ENCODE measurements at places on chromosomes 2 and 18. TPM values are rescaled to one million over a fixed set of nuclear protein-coding genes. Genes with fewer than 3 reads are reported as not detected.

DNA sequence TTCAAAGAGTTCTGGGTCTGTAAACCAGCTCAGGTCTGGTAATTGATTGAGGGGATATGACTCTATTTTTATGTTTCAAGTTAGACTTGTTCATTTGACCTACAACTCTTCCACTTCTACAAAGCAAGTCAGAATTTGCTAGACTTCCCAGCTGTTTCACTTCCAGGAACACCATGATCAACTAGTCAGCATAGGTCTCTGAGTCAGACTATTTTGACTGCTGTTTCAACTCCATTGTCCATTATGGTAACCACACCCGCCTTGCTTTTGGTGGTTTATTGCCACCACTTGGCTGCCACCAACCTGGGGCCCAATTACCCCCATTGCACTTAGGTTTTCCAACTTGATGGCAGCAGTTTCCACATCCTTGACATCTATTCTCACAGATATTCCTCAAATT lies 116.6 kb downstream of the LAMA3 start:
- H3K4me3 ChIP-seq, result no peak overlapping the region
- no peak for DNase-seq
- no peaks in the 10 kb centered on the region for H3K36me3 ChIP-seq
- H3K4me1 ChIP-seq, result peaks cover 15% of the 10 kb centered on the region
- H3K27me3 ChIP-seq, result peaks cover 1% of the 10 kb centered on the region

- peaks cover 15% of the 10 kb centered on the region for H3K4me1 ChIP-seq
- DNase-seq, result no peak
- H3K4me3 ChIP-seq, result peak overlapping the region; percentile 41
- peaks cover 67% of the 10 kb centered on the region for H3K27me3 ChIP-seq
- H3K36me3 ChIP-seq, result peaks cover 2% of the 10 kb centered on the region
Observed at GRCh38 chr18:907885-908757, 3.5 kb downstream of the ADCYAP1 start.

- no peaks in the 10 kb centered on the region for H3K4me1 ChIP-seq
- no peak overlapping the region for H3K4me3 ChIP-seq
- no peaks in the 10 kb centered on the region for H3K36me3 ChIP-seq
Observed at GRCh38 chr2:41434991-41435390, 612.8 kb upstream of the PKDCC start.

DNA sequence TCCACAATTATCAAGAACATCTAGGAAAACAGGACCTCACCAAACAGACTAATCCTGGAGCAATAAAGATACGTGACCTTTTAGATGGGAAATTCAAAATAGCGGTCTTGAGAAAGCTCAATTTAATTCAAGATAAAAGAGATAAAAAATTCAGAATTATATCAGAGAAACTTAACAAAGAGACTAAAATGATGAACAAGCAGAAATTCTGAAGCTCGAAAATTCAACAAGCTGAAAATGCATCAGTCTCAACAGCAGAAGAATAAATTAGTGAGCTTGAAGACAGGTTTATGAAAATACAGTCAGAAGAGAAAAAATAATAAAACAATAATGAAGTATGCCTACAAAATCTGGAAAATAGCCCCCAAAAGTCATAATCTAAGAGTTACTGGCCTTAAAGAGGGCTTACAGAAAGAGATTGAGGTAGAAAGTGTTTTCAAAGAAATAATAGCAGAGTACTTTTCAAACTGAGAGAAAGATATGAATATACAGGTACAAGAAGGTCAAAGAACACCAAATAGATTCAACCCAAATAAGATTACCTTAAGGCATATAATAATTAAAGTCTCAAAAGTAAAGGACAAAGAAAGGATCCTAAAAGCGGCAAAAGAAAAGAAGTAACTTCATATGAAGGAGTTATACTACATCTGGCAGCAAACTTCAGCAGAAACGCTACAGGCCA lies 13.2 kb downstream of the ORC4 start:
- peaks cover 29% of the 10 kb centered on the region for H3K4me1 ChIP-seq
- H3K4me3 ChIP-seq, result no peak overlapping the region
- H3K36me3 ChIP-seq, result peaks cover 41% of the 10 kb centered on the region
- no peaks in the 10 kb centered on the region for H3K27me3 ChIP-seq

GRCh38 chr2:119013671-119014070 lies 71.7 kb downstream of the MARCO start:
- DNase-seq, result no peak
- no peak overlapping the region for H3K27ac ChIP-seq
- no peak overlapping the region for H3K4me3 ChIP-seq
- H3K36me3 ChIP-seq, result no peaks in the 10 kb centered on the region
- H3K4me1 ChIP-seq, result no peaks in the 10 kb centered on the region

DNA sequence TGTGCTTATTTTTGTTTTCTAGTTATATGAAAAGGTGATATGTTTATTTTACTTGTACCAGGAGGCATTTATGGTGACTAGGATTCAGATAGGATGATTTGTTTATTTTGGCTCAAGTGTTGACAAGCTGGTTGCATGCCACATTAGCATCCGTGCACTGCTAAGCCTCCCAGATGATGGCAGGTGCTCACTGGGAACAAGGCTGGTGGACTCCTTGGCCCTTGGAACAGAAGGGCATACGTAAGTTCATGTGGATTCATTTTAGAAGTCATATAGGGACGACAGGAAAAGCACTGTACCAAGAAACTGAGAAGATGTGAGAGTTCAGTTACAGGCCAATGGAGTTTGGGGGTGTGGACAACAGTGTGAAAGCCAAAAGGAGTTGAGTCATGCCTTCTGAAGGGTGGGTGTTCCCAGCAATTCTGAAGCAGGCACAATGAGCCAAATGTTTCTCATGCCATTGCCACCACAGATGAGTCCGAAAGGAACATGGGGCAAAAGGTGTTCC lies 166.2 kb downstream of the PHLPP1 start:
- H3K4me1 ChIP-seq, result peaks cover 28% of the 10 kb centered on the region
- H3K36me3 ChIP-seq, result no peaks in the 10 kb centered on the region
- DNase-seq, result peak; percentile 42
- H3K27ac ChIP-seq, result no peak overlapping the region

GRCh38 chr2:127841466-127842178 lies 16.3 kb downstream of the POLR2D start:
- no peaks in the 10 kb centered on the region for H3K27me3 ChIP-seq
- H3K36me3 ChIP-seq, result peaks cover 13% of the 10 kb centered on the region
- H3K27ac ChIP-seq, result no peak overlapping the region

GRCh38 chr2:231522418-231523180 lies 7.6 kb downstream of the NMUR1 start:
- no peak for DNase-seq
- H3K4me1 ChIP-seq, result peaks cover 21% of the 10 kb centered on the region
- no peaks in the 10 kb centered on the region for H3K27me3 ChIP-seq
- no peak overlapping the region for H3K27ac ChIP-seq
- H3K36me3 ChIP-seq, result no peaks in the 10 kb centered on the region

Gene HJURP
- total RNA-seq, result 79.8 TPM

Gene RAB3GAP1
- total RNA-seq, result 24.7 TPM

Gene SF3B6
- total RNA-seq, result 141 TPM
